Activated CD4-positive, alpha-beta memory T cell treated with anti-CD3 and anti-CD28 coated beads for 36 hours (primary cell): ENCODE measurements at places on chromosomes 13 and 19.
A peak's percentile ranks its signal among the peaks of the same experiment; 100 is the strongest.

- no peak for DNase-seq
Observed at GRCh38 chr13:112711528-112712265, 21.9 kb downstream of the ATP11A start.

GRCh38 chr19:4712771-4713170 is 10.9 kb downstream of the DPP9 start:
- DNase-seq: no peak

DNA sequence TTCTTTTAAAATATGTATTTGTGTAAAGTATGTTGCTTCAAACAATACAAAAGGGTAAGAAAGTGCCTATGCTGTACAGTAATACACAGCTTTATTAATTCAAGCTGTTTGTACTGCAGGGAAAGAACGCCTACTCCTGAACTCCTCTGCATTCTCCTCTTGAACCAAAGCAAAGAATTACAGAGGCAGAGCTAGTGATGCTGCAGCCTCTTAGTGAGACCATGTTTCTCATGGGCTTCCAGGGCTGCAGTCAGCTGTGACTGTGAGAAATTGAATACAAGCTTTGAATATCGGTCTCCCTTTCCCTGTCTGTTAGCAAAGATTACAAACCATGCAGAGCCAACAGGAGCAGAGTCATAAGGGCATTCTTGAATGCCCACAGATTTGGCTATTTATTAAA is 248.5 kb downstream of the SLITRK1 start:
- no peak for DNase-seq

DNA sequence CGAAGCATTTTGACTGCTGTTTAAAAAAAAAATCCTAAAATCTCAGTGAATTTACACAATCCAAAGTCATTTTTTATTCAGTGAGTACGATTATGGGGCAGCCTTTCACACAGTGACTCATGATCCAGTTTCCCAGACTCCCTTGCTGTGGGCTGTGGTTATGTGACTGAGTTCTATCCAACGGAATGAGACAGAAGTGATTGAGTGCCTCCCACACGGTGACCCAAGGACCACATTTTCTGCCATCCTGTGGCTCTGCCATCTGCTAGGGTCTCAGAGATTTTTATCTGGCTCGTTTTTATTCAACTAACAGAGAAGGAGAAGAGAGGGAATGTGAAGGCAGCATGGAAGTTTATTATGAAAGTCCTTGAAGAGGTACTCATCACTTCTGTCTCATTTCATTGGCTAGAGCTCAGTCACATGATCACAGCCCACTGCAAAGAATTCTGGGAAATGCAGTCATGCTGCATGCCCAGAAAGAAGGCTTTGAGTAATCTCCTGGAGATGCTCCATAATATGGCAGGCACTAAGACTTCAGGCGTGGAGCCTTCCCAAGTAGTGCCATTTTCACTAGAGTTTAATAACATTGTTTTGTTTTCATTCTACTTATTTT is 999.4 kb downstream of the UQCRFS1 start:
- no peak for DNase-seq

- DNase-seq: no peak
Observed at GRCh38 chr19:49067554-49067953, 2.9 kb upstream of the NTF4 start.

DNA sequence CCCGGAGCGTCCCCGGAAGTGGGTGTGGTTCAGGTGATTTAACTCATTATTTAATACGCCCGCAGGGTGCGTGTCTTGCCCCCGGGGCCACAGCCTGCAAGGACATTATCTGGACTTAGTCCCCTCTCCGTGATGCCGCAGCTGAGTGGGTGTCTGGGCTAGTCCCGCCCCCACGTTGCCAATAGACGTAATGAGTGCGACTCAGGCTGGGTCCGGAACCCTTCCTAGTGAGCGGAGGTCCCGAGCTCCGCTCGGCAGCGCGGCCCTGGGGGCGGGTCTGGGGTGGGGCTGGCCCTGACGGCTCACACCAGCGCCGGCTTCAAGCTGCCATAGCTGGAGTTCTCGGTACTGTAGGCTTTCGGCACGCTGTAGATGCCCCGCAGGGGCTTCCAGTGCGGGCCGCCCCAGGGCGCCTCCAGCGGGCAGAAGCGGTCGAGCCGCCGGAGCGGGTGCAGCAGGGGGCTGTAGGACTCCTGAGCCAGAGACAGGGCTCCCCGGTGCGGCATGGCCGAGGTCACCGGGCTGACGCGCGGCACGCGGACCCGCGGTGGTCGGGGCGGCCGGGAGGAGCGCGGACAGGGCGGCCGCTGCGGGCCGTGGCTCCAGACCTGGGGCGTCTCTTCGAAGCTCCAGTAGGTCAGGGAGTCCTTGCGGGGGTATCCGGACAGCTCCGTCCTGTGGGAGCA is 918 bp upstream of the LHB start:
- DNase-seq: peak; percentile 74

DNA sequence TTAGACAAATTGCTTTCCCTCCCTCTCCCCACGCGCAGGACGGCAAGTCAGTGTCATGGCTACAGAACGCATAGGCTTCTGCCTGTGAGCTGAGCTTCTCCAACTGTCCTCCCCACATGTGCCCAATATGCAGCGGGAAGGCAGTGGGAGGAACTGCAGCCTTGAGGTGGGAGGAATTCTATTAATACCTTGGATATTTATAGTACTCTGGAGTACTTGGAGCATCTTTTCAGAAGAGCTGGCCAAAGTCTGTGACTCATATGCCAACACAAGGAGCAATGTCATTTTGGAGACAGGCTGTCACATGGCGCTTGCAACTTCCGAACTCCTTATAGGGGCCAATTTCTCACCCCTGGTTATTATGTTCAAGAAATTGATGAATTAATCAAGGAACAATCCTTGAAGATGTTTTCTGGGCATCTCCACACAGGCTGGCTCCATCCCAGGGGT is 245.0 kb upstream of the SERP2 start:
- no peak for DNase-seq

- DNase-seq: no peak
Observed at GRCh38 chr13:35512271-35512920, 35.9 kb upstream of the MAB21L1 start.

DNA sequence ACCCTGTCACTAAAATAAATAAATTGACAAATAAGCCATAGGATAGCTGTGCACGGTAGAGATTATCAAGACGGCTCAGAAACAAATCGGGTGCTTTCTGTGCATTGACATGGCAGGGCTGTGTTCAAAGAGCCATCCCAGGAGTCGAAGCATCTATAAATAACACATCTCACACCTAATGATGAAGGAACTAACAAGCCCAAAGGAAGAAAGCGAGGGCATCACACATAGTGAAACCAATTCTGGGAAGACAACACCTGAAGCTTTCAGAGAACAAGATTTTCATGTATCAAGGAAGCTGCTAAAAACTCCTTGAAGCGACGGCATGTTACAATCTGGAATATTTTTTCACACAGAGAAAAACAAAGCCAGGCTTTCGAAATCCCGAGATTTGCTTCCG is 36.1 kb downstream of the KLF2 start:
- no peak for DNase-seq

DNA sequence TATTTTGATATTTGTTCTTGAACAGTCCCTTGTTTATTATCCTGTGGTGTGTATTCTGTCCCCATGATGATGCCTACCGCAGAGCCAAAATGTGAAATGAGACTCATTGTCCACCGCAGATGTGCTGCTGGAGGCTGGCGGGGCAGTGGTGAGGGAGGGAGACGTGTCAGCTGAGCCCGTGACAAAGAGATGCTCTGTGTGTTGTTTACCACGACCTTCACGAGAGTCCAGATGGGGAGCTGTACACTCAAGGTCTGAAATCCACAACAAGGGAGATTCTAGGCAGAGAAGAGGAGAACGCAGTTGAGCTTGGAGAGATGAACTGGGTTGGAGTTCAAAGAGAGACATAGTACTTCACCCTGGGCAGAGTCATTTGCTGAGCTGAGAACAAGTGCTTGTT is 20.8 kb upstream of the AMER2 start:
- no peak for DNase-seq

- no peak for DNase-seq
Observed at GRCh38 chr13:50783066-50783465, 60.4 kb downstream of the DLEU7 start.

GRCh38 chr13:103730407-103730806 is 664.2 kb upstream of the SLC10A2 start:
- DNase-seq: no peak

GRCh38 chr13:24671386-24672113 is 8.7 kb upstream of the ATP12A start:
- DNase-seq: no peak

DNA sequence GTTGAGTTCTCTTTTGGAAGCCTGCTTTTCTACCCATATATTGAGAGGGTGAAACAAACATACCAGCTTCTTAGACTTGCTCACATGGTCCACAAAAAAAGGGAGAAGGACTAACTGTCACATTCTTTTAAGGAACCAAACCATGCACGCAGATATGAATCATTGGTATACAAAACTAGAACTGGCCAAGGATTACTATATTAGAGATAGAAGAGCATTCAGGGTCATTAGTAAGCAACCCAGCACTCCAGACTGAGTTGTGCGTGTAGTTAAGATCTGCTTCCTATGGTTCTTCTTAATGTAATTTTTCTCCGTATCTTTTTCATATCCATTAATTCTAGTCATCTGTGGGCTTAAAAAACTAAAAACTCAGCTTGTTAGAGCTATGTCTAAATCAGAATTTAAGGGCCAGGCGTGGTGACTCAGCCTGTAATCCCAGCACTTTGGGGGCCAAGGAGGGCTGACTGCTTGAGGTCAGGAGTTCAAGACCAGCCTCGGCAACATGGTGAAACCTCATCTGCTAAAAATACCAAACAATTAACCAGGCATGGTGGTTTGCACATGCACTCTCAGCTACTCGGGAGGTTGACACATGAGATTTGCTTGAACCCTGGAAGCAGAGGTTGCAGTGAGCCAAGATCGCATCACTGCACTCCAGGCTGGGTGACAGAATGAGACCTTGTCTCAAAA is 19.6 kb downstream of the ALG5 start:
- no peak for DNase-seq

DNA sequence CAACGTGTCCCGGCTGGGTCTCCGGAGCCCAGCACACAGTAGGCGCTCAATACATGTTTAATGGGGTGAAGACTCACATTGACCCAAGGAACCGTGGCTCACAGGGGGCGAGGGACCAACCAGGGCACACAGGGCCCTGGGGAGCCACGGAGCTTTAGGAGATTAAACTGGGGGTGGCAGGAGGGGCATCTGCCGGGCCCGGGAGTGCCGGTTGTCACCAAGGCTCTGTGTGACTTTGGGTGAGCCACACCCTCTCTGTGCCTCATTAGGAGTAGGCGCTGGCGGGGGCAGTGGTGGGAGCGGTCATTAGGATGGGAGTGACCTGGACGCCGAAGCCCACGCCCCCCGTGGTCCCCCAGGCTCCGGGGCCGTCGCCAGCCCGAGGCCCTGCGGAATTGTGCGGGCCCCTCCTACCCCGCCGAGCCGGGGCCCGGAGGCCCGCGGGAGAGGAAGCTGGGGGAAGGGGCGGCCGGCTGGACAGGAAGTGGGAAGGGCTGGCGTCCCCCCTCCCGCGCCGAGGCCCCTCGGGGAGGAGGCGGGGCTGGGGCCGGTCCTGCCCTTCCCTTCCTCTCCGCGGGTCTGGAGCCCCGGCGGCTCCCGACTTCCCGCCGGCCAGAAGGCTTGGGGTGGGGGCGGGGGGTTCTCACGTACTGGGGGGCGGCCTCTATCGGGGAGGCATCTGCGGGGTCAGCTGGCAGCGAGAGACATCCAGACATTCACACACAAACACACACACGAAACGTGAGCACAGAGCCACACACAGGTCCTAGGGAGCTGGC is 1.8 kb upstream of the SSBP4 start:
- peak; percentile 61 for DNase-seq

GRCh38 chr13:83730674-83731073 is 151.6 kb downstream of the SLITRK1 start:
- DNase-seq: no peak

DNA sequence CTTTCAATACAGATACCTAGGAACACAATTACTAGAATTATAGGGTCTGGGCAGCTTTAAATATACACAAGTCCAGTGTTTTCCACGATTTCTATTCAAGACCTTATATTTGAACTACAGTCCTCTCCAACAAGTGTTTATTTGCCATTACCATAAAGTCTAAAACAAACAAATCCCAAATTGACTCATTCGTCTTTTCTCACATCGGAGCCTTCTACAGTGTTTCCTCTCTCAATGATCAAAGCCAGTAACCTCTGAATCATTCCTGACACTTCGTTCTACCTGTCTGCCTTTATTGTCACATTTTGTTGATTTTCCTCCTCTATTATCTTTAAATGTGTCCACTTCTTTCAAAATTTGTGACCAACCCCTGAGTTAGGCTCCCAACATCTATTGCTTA is 1356.5 kb upstream of the SLC10A2 start:
- no peak for DNase-seq
